ENCODE measurements at places on chromosomes 1 and 21.

- DNase-seq, result no peak
Observed at GRCh38 chr1:109631513-109632505, 12.2 kb downstream of the AMPD2 start.

DNA sequence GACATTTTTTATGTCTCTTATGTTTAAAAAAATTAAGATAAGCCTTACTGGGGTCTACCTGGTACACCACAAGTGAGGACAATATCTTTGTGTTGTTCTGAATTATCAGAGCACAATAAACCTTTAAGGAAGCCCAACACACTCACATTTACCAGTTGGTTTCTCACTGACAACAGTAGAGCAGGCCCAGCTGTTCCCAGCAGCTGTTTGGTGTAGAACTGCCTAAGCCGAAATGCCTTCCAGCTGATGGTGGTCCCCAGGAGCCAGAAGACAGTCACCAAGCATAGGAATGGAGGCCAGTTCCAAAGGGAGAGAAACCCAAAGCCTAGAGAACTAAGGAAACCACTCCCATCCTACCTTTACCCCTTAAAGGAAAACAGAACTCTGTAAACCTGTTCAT lies 428.6 kb upstream of the CAMK1G start:
- DNase-seq, result no peak

GRCh38 chr1:31036749-31037500 lies 28.6 kb downstream of the PUM1 start:
- DNase-seq, result no peak

DNA sequence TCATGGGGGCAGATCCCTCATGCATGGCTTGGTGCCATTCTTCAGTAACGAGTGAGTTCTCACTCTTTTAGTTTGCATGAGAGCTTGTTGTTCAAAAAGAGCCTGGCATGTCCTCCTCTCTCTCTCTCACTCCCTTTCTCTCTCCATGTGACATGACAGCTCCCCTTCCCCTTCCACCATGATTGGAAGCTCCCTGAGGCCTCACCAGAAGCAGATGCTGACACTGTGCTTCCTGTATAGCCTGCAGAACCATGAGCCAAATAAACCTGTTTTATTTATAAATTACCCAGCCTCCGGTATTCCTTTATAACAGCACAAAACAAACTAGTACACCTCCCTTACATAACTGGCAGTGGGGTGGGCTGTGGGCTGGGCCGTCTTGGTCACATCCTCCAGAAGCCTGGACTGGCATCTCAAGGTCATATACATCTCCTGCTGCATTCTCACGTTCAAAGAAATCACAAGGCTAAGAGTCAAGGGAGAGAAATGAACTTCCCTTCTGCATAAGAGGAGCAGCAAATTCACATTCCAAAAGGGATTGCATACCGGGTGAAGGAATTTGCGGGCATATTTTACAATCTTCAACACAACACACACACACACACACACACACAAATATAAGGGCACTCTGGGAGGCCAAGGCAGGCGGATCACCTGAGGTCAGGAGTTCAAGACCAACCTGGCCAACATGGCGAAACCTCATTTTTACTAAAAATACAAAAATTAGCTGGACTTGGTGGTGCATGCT lies 2.3 kb upstream of the CCSAP start:
- DNase-seq, result no peak

GRCh38 chr1:206001476-206001888 lies 1.7 kb downstream of the RAB7B start:
- DNase-seq, result no peak

DNA sequence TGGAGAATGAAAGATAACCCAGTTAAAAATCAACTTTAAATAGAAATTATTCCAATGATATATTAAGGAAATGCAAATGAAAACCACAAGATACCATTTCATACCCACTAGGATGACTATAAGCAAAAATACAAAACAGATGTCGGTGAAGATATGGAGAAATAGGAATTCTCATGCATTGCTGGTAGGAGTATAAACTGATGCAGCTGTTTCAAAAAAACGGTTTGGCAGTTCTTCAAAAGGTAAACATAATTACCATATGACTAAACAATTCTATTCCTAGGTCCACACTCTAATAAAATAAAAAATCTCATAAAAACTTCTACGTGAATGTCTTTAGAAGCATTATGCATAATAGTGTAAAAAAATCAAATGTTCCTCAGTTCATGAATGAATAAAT lies 763.3 kb upstream of the BRINP3 start:
- no peak for DNase-seq

- DNase-seq, result no peak
Observed at GRCh38 chr1:119987686-119988085, 81.8 kb downstream of the NOTCH2 start.

DNA sequence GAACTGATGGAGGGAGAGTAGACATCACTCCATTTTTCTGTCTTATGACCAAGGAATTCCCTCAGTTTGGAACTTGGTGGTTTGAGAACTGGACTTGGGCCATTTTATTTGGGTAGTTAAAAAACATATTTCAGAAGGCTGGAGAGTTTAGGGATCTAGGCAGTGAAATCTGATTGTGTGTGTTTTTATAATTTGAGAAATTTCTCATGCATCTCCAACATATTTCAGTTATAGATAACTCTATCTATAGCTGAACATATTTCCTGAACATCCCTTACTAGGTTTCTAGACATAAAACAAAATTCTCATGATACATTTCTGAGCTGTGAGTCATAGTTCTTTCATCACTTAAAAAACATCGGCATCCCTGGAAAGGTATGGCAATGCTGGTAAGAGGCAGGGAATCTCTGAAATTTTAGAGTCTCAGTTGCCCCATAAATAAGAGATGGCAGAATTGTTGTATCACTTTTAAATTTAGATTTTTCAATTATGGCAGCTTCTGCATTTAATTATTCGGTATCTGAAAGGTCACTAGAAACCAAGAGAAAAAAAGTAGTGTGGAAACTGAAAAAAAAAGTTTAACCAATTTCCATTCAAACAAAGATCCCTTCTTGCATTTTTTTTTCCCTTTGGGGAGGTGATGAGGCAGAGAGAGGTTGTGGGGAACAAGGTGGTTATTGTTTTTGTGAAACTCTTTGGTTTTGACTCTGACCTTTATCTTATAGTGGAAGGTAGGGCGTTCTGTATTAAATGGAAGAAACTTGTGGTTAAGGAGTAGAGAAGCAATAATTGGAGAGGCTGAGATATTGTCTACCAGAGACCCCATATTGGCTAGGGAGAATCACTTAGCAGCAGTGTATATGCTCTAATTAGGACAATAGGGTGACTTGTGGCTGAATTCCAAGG lies 102.9 kb downstream of the FASLG start:
- no peak for DNase-seq
